Cardiac septum (tissue), 1 donor: ENCODE measurements at places on chromosomes 1 and 21. TPM values are rescaled to one million over a fixed set of nuclear protein-coding genes. Genes with fewer than 3 reads are reported as not detected.
A peak's percentile ranks its signal among the peaks of the same experiment; 100 is the strongest.

DNA sequence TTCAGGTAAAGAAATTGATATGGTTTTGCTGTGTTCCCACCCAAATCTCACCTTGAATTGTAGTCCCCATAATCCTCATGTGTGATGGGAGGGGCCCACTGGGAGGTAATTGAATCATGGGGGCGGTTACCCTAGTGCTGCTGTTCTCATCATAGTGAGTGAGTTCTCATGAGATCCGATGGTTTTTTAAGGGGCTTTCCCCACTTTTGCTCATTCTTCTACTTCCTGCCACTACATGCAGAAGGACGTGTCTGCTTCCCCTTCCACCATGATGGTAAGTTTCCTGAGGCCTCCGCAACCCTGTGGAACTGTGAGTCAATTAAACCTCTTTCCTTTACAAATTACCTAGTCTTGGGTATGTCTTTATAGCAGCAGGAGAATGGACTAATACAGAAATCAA, 69.3 kb downstream of the MIS18A start:
- DNase-seq: no peak

DNA sequence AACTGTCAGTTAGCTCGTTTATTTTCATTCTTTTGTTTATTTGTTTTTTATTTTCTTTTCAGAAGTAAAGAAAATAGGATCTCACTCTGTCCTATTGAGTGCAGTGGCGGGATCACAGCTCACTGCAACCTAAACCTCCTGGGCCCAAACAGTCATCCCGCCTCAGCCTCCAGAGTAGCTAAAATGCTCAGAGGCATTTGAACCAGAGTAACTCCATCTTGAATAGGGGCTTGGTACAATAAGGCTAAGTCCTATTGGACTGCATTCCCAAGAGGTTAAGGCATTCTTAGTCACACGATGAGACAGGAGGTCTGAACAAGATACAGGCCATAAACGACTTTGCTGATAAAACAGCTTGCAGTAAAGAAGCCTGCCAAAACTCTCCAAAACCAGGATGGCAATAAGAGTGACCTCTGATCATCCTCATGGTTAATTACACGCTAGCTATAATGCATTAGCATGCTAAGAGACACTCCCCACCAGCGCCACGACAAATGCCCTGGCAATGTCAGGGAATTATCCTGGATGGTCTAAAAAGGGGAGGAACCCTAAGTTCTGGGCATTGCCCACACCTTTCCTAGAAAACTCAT, 13.1 kb upstream of the COP1 start:
- DNase-seq: no peak

GRCh38 chr1:219460081-219460895, 152.6 kb downstream of the ZC3H11B start:
- DNase-seq: no peak

GRCh38 chr1:38360807-38361206, 314.2 kb upstream of the POU3F1 start:
- DNase-seq: no peak

DNA sequence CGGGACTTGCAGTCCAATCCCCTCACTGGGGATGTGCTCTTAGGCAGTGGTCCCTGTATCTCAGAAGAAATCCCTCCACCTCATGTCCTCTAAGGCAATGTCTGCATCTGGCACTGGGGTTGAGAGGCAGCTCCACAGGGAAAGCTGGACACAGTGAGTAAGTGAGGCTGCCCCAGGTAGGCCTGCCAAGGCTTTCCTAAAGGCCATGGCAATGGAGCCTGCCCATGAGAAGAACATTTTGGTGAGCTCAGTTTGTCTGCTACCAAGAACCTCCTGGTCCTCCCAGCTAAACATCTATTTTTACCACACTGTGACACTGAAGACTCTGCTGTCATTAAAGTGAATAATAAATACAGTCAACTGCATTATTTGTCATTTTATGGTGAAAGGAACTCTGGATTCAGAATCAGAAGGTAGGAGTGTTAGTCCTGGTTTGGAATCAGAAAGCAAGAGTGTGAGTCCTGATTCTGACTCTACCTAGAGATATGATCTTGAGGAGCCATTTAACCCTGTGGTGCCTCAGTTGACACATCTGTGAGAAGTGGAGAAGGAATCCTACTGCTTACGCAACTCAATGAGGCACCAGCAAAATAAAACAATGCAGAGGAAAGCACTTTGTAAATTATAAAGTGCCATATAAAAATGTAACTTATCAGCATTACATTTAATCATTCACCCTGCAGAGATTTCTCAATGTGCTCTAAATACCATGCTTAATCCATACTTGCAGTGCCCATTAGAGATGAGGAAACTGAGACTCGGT, 41.0 kb downstream of the TBX15 start:
- no peak for DNase-seq

GRCh38 chr1:25820247-25821111, 725 bp downstream of the MTFR1L start:
- DNase-seq: no peak

GRCh38 chr1:5109633-5110032, 455.2 kb downstream of the AJAP1 start:
- DNase-seq: no peak

DNA sequence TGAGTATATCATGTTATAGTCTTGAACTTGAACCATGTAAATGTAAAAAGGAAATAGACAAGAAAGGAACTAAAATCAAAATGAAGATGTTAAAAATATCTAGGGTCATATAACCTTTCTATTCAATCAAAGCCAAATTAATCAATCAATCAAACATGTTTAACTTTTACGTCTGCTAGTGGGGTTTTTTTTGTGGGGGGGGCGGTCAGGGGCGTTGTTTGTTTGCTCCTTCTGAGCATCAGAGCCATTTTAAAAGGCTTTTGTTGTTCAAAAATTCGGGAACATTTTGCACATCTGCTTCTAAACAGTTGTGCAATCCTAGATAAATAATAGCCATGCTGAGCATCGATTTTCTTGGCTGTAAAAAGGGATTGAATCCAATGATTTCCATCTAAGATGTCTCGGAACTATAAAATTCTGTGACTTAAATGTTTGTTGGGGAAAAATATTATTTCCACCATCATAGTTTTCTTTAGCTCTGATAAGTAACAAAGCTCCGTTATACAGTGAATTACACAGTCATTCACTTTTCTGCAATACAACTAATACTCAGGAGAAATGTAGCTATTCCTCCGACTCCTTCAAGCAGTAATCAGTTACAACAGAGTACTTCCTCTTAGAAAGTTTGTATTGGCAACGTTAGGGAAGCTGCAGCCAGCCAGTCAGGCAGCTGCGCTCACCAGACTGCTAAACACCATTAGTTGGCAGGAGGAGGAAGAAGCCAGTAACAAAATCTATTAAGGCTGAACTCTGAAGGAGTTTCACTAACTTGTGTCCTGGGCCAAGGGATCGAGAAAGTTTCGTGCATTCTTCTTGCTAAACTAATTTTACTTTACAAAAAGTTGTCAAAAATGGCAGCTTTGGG, 2.2 kb downstream of the SPATA6 start:
- DNase-seq: no peak

DNA sequence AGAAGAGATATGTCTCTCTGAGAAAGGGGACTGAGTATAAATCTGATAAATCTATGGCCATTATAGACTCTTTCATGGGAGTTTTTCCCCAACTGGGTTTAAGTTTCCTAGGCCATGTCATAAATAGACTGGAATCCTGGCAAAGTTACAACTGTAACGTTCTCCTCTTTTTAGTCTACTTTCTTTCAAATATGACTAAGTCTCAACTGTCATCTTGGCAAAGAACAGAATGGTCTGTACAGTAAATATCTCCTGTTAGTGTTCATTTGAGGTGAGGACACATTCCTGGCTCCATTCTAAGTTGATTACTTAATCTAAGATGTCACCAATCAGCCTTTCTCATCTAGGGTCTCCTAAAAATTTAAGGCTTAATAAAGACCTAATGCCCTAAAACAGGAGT, 300.5 kb downstream of the BRINP2 start:
- DNase-seq: no peak

DNA sequence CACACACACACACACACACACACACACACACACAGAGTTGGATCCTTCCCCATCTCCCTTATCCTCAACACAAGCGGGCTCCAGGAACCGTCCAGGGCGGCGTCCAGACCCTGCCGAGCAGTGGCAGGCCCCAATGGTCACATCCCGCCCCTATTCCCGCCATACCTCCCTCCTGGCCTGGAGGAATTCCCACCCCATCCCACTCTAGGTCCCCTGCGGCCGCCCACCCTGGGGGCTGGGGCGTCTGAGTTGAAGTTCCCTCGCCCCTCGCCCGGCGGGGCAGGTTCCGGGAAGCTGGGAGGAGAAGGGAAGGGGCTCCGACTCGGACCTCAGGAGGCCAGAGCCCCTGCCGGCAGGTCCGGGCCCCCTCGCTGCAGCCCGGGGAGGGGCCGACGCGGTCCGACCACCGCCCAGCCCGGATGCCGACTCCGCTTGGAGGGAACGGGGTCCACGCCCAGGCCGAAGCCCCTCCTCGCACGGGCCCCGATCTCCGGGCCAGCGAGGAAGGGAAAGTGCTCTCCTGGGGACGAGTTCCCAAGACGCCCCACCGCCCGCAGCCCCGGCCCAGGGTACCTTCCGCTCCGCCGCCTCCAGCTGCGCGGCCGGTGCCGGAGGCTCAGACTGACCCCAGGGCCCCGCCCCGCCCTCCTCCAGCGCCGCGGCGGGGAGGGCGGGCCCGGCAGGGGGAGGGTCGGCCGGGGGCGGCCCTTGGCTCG, at the start of gene RHOC:
TSS of gene RHOC (minus strand) at position 623 of the 716 bp plus-strand sequence. CDS start 3,328 bp downstream, outside the sequence.
- peak; percentile 84 for DNase-seq

DNA sequence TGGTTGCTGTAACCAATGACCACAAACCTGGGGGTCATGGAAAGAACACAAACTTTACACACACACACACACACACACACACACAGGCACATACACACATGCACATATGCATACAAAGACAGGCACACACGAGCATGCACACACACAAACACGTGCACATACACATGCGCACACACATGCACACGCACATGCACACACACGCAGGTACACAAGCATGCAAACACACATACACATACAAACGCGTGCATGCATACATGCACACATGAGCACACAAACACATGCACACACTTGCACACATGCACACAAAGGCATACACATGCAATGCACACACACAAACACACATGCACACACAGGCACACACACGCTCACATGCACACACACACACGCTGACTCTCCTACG, 44.0 kb downstream of the UBASH3A start:
- DNase-seq: no peak

- peak; percentile 36 for DNase-seq
These were observed 81.4 kb downstream of the KCND3 start for GRCh38 chr1:111908011-111908621.

DNA sequence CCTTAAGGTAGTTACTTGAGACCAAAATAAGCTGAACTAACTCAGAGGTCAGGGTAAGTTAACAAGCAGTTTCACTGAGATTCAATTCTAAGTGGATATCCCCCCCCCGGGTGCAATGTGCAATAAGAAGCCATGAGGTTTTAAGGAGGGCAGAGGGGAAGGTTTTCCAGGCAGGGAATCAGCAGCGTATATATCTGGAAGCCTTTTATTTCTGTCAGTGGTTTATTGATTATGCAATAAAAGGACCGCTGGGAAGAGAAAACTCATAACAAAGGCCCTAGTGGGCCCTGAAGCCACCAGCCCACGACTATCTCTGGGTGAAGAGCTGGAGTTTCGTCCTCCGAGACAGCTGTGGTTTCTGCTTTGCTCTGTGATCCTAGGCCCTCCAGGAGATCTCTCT, 53.1 kb upstream of the CTPS1 start:
- DNase-seq: no peak

GRCh38 chr1:216119600-216119999, 303.6 kb downstream of the USH2A start:
- DNase-seq: no peak

GRCh38 chr1:21783679-21784603, 992 bp upstream of the USP48 start:
- no peak for DNase-seq

DNA sequence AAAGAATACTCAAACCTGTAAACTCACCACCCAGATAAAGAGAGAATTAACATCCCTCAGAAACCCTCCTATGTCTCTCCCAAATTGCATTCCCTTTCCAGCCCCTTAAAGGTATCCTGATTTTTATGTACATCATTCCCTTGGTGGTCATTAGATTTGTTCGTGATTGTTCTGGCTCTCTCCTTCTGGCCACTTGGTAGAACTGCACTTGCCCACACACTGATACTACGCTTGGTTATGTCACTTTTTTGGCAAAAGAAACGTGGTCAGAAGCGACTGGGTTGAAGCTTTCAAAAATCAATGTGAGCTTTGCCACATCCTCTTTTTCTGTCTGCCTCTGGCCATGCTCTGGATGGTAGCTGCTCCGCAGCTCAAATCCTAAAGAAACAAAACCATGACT, 76.3 kb downstream of the KRTAP19-8 start:
- DNase-seq: no peak

Gene KRTAP12-2
- not detected for total RNA-seq

Gene SLC6A17
- total RNA-seq: 0.40 TPM

Gene S100A14
- total RNA-seq: 3.4 TPM

Gene FCRL4
- total RNA-seq: not detected

Gene TEX38
- total RNA-seq: 0.24 TPM

Gene OR2AK2
- total RNA-seq: not detected

Gene AIRE
- 0.11 TPM for total RNA-seq
